ENCODE measurements at places on chromosomes 7 and 10. TPM values are rescaled to one million over a fixed set of nuclear protein-coding genes. Genes with fewer than 3 reads are reported as not detected.

GRCh38 chr7:40447345-40447744, 312.5 kb downstream of the SUGCT start:
- DNase-seq: no peak

GRCh38 chr7:117067340-117067739, 114.0 kb downstream of the ST7 start:
- DNase-seq: no peak

GRCh38 chr7:125427676-125428075, 498.1 kb upstream of the POT1 start:
- DNase-seq: no peak

- no peak for DNase-seq
Measured at GRCh38 chr10:129942391-129942790, 21.7 kb downstream of the EBF3 start.

DNA sequence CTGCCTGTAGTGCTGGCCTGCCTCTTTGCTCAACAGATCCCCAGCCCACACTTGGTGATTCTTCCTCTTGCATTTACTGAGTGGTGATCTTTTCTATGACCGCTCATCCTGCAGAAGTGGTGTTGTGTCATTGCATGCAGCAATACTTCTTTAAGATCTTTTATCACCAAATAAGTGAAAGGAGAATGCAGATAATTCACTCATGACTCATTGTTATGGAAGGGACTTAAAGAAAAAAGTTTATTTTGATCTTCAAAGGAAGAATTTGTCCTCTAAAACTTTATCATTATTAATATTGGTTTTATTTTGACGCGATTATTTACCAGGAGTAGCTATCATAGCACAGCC, 489.1 kb upstream of the CELF2 start:
- no peak for DNase-seq

GRCh38 chr10:83991986-83992753, 147.1 kb upstream of the GHITM start:
- peak; percentile 7 for DNase-seq

GRCh38 chr10:71783917-71784678, 10.8 kb upstream of the VSIR start:
- no peak for DNase-seq

DNA sequence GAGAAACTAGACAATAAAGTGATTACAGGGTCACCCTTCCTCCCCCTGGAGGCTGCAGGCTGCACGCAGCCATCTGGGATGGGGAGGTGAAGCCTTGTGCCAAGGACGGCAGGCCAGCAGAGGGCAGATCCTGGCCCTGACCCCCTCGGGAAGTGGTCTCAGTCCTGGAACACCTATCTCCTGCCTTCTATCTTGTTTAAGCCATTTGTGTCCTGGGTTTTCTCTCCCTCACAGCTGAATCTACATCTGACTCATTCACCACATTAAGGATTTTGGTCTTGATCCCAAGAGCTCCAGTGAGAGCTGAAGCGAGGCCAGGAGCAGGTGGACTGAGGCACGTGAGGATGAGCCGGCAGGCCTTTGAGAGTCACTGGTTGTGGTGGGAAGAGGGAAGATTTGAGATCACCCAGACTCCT, 16.4 kb upstream of the PARP12 start:
- no peak for DNase-seq

DNA sequence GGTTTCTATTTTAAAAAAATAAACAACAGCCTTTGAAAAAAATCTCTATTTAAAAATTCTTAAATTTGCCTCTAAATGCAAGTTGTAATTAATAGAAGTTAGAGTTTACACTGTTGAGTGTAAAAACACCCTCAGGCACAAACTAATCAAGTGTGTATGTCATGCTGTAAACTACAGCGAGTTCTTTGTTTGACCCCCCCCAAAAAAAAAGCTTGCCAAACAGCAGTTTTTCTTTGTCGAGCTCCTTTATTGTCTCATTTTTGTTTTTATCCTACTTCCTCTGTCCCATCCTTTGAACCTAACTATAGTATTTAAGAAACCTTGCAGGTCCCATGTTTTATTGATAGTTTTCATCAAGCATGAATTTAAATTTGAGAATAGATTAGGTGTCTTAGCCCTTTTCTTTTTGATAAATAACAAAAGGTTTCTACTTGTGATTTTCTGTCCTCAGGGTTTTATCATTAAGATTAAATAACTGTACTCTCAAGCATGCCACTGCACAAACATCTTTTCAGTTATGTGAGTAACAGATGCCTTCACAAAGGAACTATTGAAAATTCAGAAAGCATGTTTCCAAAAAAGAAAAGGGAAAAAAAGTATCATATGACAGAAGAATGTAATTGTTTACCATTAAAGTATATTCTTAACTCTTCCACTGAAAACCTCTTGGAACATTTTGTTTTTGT, 176.0 kb downstream of the ARID5B start:
- no peak for DNase-seq

GRCh38 chr10:3482200-3482993, 302.6 kb downstream of the KLF6 start:
- DNase-seq: no peak

- DNase-seq: no peak
Measured at GRCh38 chr10:28719789-28720436, 42.6 kb downstream of the BAMBI start.

GRCh38 chr7:70000737-70001348, 402.6 kb downstream of the AUTS2 start:
- DNase-seq: no peak

GRCh38 chr10:110355141-110355831, 50.6 kb upstream of the SMNDC1 start:
- DNase-seq: no peak

GRCh38 chr10:28604567-28605536, 71.9 kb downstream of the WAC start:
- no peak for DNase-seq

- DNase-seq: no peak
Measured at GRCh38 chr7:26489391-26489790, 197.7 kb downstream of the SNX10 start.

GRCh38 chr7:26599982-26600381, 264.4 kb downstream of the SKAP2 start:
- no peak for DNase-seq

- DNase-seq: no peak
Measured at GRCh38 chr10:118444069-118444468, 101.9 kb upstream of the FAM204A start.

DNA sequence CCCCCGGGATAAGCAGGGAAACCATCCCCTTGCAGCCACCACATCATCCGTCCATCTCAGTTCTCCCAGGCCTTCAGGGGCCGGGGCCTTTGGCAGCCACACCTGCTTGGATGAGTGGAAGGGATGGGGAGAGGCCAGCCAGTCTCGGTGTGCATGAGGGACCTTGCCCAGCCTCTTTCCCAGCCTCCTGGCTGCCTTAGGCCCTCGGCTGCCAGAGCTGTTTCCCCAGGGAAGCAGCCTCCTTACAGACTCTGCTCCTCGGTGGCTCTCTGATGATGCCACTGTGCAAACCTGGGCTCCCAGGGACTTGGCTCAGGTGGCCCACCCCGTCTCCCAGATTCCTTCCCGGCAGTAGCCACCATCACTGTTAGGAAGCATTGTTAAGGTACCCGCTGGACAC, 14.7 kb downstream of the FGF8 start:
- no peak for DNase-seq

- no peak for DNase-seq
Measured at GRCh38 chr10:132404911-132405462, 8.0 kb downstream of the PWWP2B start.

DNA sequence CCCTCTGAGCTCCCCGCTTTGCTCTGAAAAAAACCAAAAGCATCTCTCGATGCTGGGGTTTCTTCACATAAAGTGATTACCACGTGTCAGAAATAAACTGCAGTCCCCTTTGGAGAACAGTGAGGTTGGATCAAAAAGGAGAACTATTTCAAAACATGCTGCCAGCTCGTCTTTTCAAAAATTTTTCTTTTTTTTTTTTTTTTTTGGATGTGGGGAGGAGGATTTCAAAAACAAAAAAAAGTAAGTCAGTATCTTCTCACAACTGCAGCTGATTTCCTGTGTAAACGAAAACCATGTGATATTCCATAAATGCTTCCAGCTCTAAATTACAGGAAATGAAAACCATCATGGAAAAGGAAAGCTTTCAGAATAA, 155.0 kb upstream of the LYZL2 start:
- DNase-seq: no peak

DNA sequence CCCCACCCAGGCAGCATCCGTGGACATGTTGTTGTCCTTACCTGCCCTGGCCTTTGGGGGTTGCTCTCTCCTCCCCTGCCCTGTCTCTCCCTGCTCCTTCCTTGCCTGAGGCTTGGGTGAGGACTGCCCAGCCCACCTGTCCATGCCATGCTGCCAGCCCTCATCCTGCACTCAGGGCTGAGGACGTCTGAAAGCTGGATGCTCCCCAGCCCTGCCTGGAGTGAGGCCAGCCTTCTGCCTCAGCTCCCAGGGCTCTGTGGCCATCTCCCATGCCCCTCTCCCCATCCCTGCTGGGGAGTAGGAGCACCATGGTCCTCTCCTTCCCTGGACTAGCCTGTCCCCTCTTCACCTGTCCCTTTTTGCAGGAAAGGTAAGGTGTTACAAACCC, 68.4 kb downstream of the RAMP3 start:
- DNase-seq: no peak

- no peak for DNase-seq
Measured at GRCh38 chr7:286266-286665, 3.7 kb upstream of the FOXL3 start.

GRCh38 chr7:2734751-2735571, 47.0 kb downstream of the AMZ1 start:
- no peak for DNase-seq

GRCh38 chr7:27176962-27177794, 3.1 kb upstream of the HOXA10 start:
- DNase-seq: no peak

DNA sequence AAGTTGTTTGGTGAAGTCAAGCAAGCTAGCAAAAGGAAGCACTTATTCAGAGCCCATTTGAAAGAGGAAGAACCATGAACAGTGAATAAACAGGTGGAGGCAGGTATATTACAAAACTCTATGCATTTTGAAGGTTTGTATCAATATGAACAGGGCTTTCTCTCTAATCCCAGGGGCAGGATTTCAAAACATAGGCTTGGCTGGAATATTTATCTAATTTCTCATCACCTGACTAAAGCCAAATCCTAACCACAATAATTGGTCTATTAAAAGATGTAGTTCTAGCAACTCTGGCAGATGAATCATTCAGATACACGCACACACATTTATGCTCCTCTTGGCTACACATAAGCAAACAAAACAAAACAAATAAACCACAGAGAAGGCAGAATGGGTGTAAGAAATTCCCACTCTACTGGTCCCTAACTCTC, 554.4 kb downstream of the INHBA start:
- no peak for DNase-seq

- no peak for DNase-seq
Measured at GRCh38 chr7:79182283-79182682, 271.2 kb downstream of the MAGI2 start.

GRCh38 chr10:116763440-116763839, 21.1 kb upstream of the HSPA12A start:
- no peak for DNase-seq

GRCh38 chr10:78335691-78336401, 302.2 kb downstream of the RPS24 start:
- no peak for DNase-seq

- DNase-seq: peak; percentile 54
Measured at GRCh38 chr7:154953006-154953684, 49.8 kb downstream of the PAXIP1 start.

GRCh38 chr10:31959461-31960173, 31.0 kb upstream of the ARHGAP12 start:
- DNase-seq: no peak

DNA sequence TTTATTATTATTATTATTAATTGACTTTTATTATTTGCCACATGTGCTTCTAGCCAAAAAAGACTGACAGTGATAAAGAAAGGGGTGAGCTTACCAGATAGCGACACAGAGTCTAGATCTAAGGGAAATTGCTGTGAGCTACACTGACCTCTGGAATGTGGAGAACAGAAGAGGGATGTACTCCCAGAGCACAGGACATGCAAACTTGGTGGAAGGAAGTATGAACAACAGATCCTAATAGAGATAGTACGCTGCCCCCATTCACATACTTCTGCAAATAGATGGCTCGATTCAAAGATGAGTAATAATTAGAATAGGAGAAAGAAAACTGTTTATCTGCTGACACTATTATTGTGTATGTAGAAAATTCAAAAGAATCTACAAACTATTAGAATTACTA, 109.3 kb upstream of the HPS1 start:
- DNase-seq: no peak

DNA sequence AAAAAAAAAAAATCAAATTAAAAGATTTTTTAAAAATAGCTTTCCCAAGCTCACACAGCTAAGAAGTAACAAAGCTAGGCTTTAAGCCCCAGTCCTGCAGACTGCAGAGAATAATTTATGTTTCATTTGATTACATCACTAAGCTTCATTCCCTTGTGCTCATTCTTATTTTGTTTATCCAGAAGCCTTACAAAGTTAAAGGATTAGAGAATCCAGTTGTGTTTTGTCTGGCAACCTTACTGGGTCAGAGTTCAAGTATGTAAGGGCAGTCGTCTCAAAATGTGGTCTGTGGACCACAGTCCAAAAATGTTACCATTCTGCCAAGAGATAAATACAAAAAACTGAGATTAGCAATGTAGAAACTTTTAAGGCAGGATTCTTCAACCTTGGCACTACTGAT, 32.1 kb upstream of the EZH2 start:
- DNase-seq: no peak

- no peak for DNase-seq
Measured at GRCh38 chr7:7524121-7524520, 11.6 kb downstream of the COL28A1 start.

GRCh38 chr7:72069263-72069662, 342.9 kb downstream of the CALN1 start:
- DNase-seq: no peak

DNA sequence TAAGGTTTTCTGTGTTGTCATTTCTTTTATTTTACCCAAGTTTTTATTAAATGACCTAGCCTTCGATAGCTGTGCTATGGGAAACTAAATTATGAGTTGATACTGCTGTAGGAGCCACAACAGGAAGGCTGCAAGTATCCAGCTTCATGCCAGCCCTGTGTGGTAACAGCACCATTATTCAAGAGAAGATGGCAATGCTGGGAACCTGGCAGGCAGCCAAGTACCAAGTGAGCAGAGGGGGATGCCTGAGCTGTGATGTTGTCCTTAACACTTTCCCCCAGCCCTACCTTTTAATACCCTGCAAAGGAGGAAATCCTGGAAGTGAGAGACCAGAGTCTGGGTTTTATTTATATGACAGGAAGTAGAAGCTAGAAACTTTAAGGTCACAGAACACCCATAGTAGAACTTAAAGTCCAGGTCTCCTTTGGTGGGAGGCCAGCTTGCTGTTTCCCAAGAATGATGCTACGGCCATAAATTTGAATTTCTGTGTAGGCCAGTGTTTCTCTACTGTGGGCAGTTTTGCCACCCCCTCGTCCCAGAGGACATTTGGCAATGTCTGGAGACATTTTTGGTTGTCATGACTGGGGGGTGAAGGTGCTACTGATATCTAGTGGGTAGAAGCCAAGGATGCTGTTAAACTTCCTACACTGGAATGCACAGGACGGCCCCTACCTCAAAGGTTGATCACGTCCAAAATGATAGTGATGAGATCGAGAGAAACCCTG, 9.2 kb upstream of the ATXN7L1 start:
- DNase-seq: no peak

- DNase-seq: no peak
Measured at GRCh38 chr7:102836191-102836919, 76.4 kb upstream of the LRRC17 start.

The CACNA2D1 gene
- not detected for total RNA-seq

The TMEM184A gene
- total RNA-seq: 0.22 TPM

The CADPS2 gene
- total RNA-seq: not detected

The PKD2L1 gene
- total RNA-seq: not detected

The ANKRD61 gene
- total RNA-seq: 0.16 TPM

The ACSL5 gene
- total RNA-seq: 54.3 TPM

The CPA5 gene
- total RNA-seq: 3.6 TPM

The FBXL15 gene
- total RNA-seq: 11.7 TPM

The NPC1L1 gene
- not detected for total RNA-seq

All from activated naive CD8-positive, alpha-beta T cell treated with anti-CD3 and anti-CD28 coated beads for 36 hours (primary cell).